MG63 (cell line): ENCODE measurements at places on chromosomes 1 and 21. TPM values are rescaled to one million over a fixed set of nuclear protein-coding genes. Genes with fewer than 3 reads are reported as not detected.

CIART gene
- not detected in 2 replicates for total RNA-seq

FCRL5 gene
- not detected in 2 replicates for total RNA-seq

GNPAT gene
- 62.5 and 77.3 TPM in 2 replicates for total RNA-seq

TDRD5 gene
- total RNA-seq = not detected in 2 replicates

LINGO4 gene
- total RNA-seq = not detected in 2 replicates
